A549 treated with Mapracorat at 1 μM for 4 hours (cell line): ENCODE measurements at places on chromosomes 12 and 14. TPM values are rescaled to one million over a fixed set of nuclear protein-coding genes. Genes with fewer than 3 reads are reported as not detected.

Gene MIP
- total RNA-seq, result 0.13 to 0.32 TPM (median 0.23 TPM) in 4 of 5 replicates, not detected in the other

Gene KRT71
- not detected in 5 replicates for total RNA-seq

Gene DEPDC4
- 0.85 to 1.8 TPM (median 1.5 TPM) in 5 replicates for total RNA-seq

Gene PROX2
- not detected in 5 replicates for total RNA-seq

Gene CCDC184
- total RNA-seq, result 2.6 to 3.8 TPM (median 3.2 TPM) in 5 replicates

Gene DAO
- not detected in 5 replicates for total RNA-seq

Gene KCNMB4
- 0.18 to 0.52 TPM (median 0.26 TPM) in 5 replicates for total RNA-seq

Gene CLEC14A
- not detected in 5 replicates for total RNA-seq

Gene GLIPR1L1
- total RNA-seq, result not detected in 5 replicates

Gene EGLN3
- total RNA-seq, result 3.3 to 5.1 TPM (median 3.6 TPM) in 5 replicates

Gene GNB3
- total RNA-seq, result 1.2 to 2.3 TPM (median 1.9 TPM) in 5 replicates

Gene DNAJC22
- total RNA-seq, result 17.0 to 23.4 TPM (median 20.7 TPM) in 5 replicates

Gene SERPINA9
- total RNA-seq, result not detected in 5 replicates

Gene KSR2
- total RNA-seq, result 0.49 to 0.64 TPM (median 0.57 TPM) in 5 replicates

Gene MYG1
- total RNA-seq, result 70.1 to 96.3 TPM (median 90.1 TPM) in 5 replicates

Gene LIN7A
- 0.13 to 0.55 TPM (median 0.39 TPM) in 5 replicates for total RNA-seq

Gene SENP1
- total RNA-seq, result 10.2 to 12.2 TPM (median 12.0 TPM) in 5 replicates

Gene MYO1H
- total RNA-seq, result not detected in 5 replicates

Gene FZD10
- not detected in 5 replicates for total RNA-seq

Gene KRT7
- total RNA-seq, result 4,849 to 5,975 TPM (median 5,509 TPM) in 5 replicates

Gene INHBC
- not detected in 5 replicates for total RNA-seq

Gene SERPINA5
- total RNA-seq, result 0.11 to 0.34 TPM (median 0.15 TPM) in 4 of 5 replicates, not detected in the other

Gene TRHDE
- 0.02 to 0.24 TPM (median 0.09 TPM) in 5 replicates for total RNA-seq

Gene GPR162
- 0.23 to 0.53 TPM (median 0.45 TPM) in 5 replicates for total RNA-seq

Gene TPPP2
- not detected in 5 replicates for total RNA-seq

Gene USP30
- 6.4 to 8.7 TPM (median 8.0 TPM) in 5 replicates for total RNA-seq

Gene ENDOU
- total RNA-seq, result not detected in 5 replicates

Gene DCN
- not detected in 5 replicates for total RNA-seq

Gene SOAT2
- 0.14 to 0.28 TPM (median 0.23 TPM) in 5 replicates for total RNA-seq

Gene CCDC60
- not detected in 5 replicates for total RNA-seq

Gene NXPH4
- 4.1 to 5.6 TPM (median 5.3 TPM) in 5 replicates for total RNA-seq

Gene DAAM1
- 8.3 to 14.8 TPM (median 10.8 TPM) in 5 replicates for total RNA-seq
